ENCODE measurements at places on chromosomes 7 and 10.

GRCh38 chr7:109473172-109473571 is 903.5 kb downstream of the DNAJB9 start:
- DNase-seq: no peak

- no peak for DNase-seq
Observed at GRCh38 chr10:14543046-14543903, 212.6 kb upstream of the FRMD4A start.

GRCh38 chr7:92598310-92598981 is 8.3 kb upstream of the FAM133B start:
- no peak for DNase-seq

DNA sequence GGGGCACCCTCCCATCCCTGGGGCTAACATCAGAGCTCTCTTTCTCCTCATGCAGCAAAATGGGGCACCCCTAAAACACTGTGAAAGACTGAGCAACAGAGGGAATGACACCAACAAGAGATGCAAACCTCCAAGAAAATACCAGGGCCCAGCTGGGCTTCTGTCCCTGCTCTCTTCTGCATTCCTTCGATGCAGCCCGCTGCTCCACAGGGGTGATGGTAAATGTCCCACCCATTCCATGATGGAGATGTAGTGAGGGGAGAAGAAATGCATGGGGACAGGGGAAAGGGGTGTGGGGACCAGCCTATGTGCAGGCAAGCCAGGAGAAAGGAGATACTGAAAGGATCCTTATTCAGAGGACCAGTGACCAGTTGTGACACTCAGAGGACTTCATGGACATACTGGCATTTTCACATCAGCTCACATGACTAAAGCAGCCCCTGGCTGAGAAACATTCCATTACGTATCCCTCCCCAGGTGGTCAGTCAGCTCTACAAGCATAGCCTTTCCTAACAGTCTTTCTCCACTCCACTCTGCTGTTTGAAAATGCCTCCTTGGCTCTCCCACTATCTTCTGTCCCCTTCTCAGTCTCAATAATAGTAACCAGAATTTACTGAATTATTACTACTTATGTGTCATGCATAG is 13.3 kb downstream of the SORBS1 start:
- DNase-seq: no peak

DNA sequence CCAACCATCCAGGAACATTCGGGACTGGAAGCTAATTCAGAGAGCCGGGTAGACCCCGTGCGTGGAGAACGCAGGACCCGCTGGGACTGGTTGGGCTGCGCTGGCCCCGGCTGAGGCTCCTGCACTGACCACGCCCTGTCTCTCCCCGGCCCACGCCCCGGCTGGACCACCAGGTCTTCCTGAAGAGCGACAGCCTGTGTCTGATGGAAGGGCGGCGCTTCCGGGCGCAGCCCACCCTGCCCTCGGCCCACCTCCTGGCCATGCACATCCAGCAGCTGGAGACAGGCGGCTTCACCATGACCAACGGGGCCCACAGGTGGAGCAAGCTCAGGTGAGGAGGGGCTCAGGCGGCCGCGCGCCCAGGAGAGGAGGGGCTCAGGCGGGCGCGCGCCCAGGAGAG is 10.2 kb upstream of the UTF1 start:
- no peak for DNase-seq

DNA sequence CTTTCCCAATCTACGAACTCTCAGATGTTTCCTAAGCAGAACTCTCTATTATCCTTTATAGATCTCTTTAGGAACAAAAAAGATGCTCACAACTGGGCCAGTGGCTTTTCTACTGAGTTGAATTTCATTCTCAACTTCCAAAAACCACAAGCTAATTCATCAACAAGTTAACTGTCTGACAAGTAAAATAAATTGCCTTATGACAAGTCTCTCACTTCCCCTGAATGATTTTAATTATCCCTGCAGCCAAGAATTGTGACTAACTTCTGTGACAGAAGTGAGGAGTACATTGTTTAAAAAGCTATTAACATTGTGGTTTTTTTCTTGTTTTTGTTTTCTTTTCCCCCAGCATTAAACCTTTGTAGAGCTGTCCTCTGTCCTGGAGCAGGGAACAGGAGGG is 343.1 kb downstream of the HPSE2 start:
- no peak for DNase-seq

DNA sequence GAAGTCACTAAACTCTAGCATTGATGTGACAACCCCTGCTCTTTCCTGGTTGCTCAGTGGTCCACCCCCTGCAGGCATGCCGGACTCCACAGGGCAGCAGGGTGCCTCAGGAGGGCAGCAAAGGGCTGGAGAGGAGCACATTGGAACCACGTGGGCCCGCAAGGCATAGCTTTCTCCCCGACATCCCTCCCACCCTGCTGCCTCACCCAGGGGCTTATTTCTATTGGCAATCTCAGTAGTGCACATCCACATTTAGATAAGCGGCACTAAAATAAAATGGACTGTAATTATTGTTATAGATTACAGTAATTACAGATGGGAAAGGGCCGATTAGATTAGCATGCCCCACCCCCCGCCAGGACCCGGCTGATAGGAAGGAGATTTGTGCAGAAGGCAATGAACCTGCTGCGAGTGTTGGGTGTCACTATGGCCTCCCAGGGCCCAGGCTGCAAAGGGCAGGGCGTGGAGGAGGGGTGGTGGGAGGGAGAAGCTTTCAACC is 580.1 kb downstream of the GRID1 start:
- DNase-seq: no peak

DNA sequence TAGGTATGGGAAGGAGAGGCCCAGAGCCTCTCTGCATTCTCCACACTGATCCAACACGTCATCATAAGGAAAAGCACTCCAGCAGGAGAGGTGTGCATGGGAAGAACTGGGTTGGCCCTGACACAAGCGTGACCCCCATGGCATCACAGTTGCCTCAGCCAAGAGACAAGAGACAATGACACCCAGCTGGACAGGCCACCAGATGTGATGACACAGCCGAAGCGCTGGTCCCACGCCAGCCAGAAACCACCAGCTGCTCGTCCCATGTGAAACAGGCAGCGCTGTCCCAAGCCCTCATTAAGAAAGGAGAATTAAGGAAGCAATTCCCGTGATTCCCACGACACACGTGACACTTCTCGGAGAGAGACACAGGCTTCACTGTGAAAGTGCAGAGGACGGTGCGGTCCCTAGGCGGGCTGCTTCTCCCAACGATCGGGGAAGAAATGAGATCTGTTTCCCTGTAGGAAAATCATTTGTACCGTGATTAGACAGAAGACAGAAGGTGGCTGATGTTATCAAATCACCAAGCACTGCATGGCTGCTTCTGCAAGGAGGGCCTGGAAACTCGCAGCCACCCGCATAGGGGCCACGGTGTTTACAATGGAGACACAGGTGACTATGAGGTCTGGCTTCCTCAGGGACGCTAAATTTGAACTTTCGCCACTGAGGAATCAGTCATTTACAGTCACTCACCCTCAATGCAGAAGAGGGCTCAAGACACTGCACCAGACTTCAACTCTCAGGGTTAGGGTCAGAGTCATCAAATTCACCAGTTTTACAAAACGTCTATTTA is 74.5 kb downstream of the DIP2C start:
- no peak for DNase-seq

DNA sequence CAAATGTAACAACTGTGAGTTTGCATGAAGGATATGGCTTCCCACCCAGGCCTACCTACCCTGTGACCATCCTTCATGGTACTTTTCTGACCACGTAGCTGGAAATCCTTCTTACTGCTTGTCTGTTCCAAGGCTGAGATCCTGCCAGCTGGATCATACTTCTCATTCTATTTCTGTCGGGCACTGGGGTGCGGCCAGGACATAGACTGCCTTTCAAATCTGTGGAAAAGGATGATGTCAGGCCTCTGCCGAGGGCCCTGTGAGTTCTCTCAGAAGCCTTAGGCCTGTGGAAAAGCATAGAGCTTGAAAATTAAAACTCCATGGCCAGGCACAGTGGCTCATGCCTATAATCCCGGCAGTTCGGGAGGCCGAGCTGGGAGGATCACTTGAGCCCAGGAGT is 10.0 kb downstream of the VWC2 start:
- DNase-seq: no peak

- no peak for DNase-seq
Observed at GRCh38 chr7:11374629-11375028, 401.0 kb downstream of the PHF14 start.

GRCh38 chr10:102644646-102645387 is 538 bp downstream of the TRIM8 start:
- DNase-seq: peak; percentile 76

- no peak for DNase-seq
Observed at GRCh38 chr10:114328874-114329273, 75.4 kb downstream of the AFAP1L2 start.

DNA sequence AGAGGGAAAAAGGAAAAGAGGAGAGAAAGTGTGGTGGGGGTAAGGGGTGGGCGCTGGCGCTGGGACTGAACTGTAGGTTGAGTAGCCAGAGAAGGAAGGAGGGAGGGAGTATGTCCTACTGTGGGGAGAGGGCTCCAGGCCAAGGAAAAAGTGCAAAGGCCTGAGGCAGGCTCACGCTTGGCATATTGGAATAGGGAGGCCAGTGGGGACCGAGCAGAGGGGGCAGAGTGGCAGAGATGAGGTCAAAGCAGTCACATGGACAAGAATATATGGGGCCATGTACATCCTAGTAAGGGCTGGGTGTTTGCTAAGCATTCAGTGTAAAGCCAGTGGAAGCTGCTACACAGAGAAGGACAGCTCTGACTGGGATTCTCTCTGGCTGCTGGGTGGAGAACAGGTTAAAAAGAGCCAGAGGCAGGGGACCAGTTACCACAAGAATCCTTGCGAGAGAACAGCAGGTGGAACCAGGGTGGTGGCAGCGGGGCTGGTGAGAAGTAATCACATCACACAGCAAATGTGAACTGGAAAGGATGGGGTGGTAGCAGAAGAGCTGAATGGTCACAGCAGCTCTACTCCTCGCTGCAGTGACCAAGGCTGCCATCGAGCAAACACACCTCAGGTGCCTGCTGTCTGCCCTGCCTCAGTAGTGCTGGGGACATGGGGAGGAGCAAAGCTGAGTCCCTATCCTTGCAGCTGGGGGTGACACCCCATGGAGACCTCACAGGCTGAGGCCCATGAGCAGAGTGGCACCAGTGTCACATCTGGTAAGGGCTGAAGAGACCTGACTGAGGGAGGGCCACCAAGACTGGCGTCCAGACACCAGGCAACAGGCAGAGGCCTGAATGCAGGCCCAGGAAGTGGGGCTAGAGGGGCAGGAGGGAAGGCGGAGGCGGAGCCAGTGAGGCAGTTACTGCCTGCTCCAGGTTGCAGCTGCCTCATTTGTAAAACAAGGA is 39.5 kb downstream of the FAM53B start:
- DNase-seq: no peak

GRCh38 chr10:63885156-63885555 is 364.0 kb downstream of the REEP3 start:
- DNase-seq: no peak

GRCh38 chr7:33940503-33940902 is 35.2 kb downstream of the BMPER start:
- DNase-seq: no peak

DNA sequence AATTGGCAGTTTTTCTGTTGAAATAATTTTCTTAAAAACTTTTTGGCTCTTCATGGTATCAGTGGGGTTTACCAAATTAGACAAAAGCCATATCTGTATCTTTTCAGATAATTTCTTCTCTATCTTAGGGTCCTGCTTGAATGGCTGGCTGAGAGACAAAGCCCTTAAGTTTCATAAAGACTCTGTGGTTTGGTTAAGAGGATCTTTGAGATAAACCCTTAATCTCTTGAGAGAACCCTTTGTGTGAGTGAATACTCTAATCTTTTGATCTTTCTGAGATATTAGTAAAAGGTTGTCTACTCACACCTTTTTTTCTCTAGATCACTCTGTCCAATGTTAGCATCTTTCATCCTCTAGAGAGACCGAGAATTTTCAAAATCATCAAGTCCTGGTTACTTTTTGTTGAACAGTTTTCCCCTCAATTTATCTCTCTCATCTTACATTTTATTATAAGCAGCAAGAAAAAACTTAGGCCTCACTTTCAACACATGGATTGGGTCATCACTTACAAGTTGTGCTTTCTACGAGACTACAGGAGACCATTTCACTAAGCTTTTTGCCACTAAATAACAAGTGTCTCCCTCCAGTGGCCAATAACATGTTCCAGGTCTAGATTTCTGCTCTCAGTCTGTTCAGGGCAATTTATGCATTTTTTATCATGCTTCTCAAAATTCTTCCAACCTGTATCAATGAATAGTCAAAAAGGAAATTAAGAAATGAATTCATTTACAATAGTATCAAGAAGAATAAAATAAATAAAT is 28.4 kb downstream of the DNAJC9 start:
- DNase-seq: no peak

- DNase-seq: no peak
Observed at GRCh38 chr7:2000746-2001321, 231.9 kb downstream of the MAD1L1 start.

- DNase-seq: no peak
Observed at GRCh38 chr10:34022195-34022594, 687.7 kb upstream of the NRP1 start.

DNA sequence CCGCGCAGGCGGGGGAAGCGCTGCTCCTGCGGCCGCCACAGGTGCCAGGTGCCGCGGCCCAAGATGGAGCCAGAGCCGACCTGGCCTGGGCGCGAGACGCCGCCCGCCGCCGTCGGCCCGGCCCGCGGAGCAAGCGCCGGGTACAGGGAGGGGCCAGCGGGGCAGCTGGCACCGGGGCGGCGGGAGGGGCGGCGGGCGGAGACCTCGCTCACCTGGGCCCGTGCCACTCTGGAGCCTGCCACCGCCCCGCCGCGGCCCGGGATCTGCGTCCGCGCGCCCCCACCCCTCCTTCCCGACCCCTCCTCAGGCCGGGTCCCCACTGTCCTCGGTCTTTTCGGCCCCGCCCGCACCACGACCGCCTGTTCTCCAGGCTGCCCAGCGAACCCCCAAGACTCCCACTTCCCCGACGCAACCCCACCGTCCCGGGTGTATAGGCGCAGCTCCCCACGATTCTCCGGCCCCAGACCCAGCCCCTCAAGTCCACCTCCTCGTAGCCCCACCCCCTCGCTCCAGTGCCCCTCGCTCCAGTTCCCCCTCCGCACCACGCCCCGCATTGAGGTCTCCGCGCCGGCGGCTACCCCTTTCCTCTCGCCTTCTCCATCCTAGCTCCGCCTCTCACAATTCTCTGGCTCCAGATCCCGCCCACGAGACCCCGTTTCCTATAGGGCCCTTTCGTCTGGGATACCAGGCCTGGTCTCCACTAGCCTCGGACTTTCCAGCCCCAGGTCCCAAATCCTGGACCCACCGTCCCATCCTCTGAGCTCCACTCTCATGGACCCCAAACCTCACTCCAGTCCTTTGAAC is at the start of gene GPRIN2:
Gene GPRIN2 (minus strand): TSS at position 144 of the 804 bp plus-strand sequence. CDS start 5,922 bp downstream, outside the sequence.
- DNase-seq: no peak

DNA sequence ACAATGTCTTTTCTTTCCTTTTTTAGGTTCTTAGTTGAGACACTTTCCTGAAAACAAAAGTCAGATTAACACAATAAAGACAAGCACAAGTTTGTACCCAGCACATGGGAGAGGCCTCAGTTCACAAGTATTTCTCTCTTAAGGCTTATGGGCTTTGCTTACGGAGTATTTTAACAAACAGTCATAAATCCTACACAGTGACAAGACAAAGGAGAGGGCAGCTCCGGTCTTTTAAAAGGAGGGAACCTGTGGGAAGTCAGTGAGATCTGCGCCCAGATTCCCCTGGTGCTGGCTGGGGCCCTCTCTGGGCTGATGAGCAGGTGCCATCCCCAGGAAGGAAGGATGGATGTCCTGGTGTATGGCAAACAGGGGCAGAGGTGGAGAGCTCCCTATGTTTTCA is 398.6 kb downstream of the ACTR3B start:
- DNase-seq: no peak

GRCh38 chr10:110967009-110967630 is 47.7 kb downstream of the SHOC2 start:
- DNase-seq: no peak

GRCh38 chr7:28364082-28364481 is 48.2 kb upstream of the CREB5 start:
- no peak for DNase-seq

GRCh38 chr10:42986633-42987032 is 90.2 kb upstream of the RET start:
- DNase-seq: no peak
